A549 treated with ZK216348 at 1 μM for 4 hours (cell line): ENCODE measurements at places on chromosomes 4 and X. TPM values are rescaled to one million over a fixed set of nuclear protein-coding genes. Genes with fewer than 3 reads are reported as not detected.

The IL3RA gene
- total RNA-seq: 0.18 to 0.95 TPM (median 0.26 TPM) in 5 replicates

The NHSL2 gene
- total RNA-seq: 0.25 to 0.42 TPM (median 0.27 TPM) in 5 replicates

The REELD1 gene
- total RNA-seq: not detected in 5 replicates

The PAGE5 gene
- not detected in 5 replicates for total RNA-seq

The SPINK2 gene
- 0.37 TPM in 1 of 5 replicates, not detected in the others for total RNA-seq

The FAM241A gene
- 0.53 to 1.2 TPM (median 0.91 TPM) in 5 replicates for total RNA-seq

The TMPRSS11D gene
- total RNA-seq: not detected in 5 replicates

The SUPT20HL2 gene
- not detected in 5 replicates for total RNA-seq
